ENCODE measurements at places on chromosomes 3 and 15. TPM values are rescaled to one million over a fixed set of nuclear protein-coding genes. Genes with fewer than 3 reads are reported as not detected.

DNA sequence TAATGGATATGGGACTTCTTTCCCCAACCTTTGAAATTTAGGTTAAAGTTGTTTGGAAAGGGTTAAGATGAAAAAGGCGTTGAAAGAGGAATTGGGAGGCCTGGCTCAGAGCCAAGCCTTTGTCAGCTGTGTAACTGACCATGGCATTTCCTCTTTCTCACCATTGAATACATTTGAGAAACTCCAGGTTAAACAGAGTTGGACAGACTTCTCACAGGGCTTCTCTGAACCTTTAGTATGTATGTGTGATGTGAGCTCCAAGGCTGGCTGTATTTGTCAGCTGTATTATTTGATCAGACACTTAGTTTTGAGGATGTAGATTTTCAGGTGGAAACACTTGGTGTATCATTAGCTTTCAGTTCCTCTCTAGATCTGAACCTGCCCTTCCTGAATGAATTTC lies 136.4 kb upstream of the GOLGA6L4 start:
- no peak for DNase-seq

TRIM42 gene
- total RNA-seq = not detected

DNA sequence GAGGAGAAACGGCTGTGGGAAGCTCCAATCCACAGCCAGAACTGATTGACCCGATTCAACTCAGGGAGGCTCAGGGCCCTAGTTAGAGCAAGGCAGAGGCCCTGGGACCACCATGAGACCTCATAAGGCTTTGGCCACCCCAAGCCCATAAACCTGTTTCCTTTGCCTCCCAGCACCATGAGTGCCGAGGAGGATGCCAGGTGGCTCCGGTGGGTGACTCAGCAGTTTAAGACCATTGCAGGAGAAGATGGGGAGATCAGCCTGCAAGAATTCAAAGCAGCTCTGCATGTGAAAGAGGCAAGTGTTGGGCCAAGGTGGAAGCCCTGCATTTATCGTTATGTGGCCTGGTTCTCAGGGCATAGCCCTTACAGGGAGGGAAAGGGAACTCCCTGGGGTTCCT lies 11.9 kb downstream of the NOX5 start:
- no peak for DNase-seq

SLC9C1 gene
- not detected for total RNA-seq

- no peak for DNase-seq
Measured at GRCh38 chr3:61615643-61616042, 54.3 kb downstream of the PTPRG start.

NCK1 gene
- 30.4 TPM for total RNA-seq

MINAR1 gene
- total RNA-seq = 0.51 TPM

DNA sequence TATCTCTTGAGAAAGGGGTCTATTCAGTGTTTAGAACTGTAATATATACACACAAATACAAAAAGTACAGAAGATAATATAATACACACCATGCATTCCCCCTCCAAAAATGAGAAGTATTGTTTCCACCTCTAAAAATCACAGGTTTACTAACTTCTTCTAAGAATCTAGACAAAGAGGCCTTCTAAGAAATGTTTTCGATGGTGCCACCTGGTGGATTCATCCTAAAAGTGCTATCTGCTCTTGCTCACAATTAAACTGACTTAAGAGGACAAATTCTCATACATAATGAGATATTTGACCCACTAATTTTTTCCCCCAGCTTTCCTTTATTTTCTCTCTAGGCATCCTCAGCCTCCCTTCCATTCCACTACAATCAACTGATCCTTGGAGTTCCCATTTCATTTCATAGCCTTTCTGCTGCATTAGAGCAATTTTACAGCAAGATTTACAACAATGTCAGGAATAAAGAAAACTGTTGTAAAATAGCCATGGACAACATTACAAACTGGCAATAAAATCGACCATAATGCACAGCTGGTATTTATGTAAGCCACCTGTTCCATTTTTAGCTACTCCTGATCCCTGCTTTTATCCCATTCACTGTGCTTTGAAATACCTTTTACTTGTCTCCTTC lies 124.6 kb downstream of the ARRDC4 start:
- DNase-seq = peak; percentile 50

DNA sequence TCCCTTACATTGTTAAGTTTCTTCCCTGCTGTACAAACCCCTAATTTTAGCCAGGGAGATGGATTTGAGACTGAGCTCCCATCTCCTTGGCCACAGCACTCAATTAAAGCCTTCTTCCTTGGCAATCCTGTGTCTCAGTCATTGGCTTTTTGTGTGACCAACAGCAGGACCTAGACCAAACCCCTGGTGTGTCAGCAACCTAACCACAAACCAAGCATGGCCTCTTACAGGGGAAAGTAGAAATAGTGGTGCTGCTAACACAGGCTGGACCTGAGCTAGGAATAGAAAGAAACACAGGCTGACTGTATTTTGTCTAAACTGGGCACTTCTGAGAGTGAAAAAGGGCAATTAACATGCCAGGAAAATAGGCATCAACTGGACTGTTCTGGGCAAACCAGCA lies 37.9 kb downstream of the PPCDC start:
- no peak for DNase-seq

Data from activated CD4-positive, alpha-beta T cell treated with anti-CD3 and anti-CD28 coated beads for 36 hours (primary cell).